ENCODE measurements at places on chromosomes 16 and 17.

DNA sequence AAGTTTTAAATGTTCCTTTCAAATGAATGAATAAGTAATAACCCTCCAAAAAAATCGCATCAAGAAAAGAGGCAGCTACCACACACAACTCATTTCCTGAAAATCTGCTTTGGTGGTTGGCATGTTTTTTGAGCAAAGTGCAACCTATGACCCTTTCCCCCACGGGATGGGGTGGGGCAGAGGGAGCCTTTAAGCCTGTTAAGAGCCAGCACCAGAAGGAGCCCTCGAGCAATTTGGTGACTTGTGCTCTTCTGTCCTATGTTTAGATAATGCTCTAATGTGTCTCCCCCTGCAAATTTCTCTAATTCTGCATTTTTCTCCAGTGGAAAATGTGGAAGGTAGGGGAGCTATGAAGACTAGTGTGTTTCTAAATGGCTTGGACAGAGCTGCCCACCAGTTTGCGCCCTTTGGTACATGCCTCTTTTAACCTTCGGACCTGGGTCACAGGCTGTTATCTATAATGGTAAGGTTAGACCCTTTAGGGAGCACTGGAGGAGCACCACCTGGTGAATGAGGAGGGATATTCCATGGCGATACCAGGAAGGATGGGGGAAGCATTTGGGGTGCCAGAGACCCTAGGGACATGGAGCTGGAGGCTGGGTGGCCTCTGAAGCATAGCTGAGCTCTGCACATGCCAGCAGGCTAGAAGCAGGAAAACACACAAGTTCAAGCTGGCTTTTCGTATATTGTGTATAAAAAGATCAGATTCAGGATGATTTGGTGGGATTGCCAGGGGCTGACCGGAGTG lies 1.6 kb downstream of the PYCARD start:
- DNase-seq = no peak

DNA sequence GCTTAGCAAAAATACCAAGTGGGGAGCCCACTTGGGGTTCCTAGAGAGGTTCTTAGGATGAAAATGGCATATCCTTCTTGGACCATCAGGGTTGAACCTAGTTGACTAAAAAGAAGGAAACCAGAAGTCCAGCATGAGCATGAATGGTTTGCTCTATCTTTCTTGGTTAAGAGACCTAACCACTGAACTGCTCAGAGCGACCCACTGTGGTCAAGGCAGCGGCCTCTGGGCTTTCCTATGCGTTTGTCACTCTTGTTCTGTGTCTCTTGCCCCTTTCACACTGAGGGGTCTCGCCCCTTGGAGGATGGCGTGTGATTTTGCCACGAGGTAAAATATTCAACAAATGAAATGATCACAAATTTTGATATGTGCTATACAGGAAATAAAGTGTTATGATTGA lies 526 bp upstream of the BORCS6 start:
- no peak for DNase-seq

DNA sequence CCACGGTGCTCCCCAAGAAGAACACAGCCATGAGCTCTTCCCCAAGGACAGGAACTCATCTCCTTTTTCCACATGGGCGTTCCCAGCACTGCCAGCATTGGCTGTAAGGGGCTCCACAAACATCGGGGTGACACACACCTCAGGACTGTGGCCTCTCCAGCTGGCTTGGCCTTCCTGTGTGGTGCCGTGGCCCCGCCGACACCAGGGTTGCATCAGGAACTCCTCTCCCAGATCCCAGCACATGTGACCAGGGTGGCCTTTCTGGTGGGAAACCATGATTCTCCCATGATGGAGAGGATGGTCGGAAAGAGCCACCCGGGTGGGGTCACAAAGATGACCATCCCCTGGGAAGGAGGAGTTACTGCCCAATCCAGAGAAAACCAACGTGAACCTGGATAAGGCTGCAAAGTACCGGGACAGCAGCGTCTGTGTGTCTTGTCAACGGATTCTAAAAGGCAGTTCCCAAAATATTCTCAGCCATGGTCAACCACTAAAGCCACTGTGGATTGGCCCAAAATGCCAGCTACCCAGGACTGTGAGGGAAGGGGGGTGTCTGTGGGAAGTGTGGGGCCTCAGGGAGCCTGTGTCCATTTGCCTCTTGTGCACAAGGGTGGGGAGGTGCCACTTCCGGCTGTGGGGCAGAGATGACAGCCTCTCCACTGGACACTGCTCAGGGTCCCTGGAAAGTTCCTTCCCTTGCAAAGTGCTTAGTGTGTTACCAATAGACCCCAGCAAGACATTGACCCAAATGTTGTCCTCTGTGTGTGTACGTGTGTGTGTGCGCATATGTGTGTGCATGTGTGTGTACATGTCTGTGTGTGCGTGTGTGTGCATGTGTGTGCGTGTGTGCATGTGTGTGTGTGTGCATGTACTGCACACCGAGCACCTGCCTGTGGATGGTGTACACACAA lies 78.0 kb upstream of the CBX4 start:
- no peak for DNase-seq

DNA sequence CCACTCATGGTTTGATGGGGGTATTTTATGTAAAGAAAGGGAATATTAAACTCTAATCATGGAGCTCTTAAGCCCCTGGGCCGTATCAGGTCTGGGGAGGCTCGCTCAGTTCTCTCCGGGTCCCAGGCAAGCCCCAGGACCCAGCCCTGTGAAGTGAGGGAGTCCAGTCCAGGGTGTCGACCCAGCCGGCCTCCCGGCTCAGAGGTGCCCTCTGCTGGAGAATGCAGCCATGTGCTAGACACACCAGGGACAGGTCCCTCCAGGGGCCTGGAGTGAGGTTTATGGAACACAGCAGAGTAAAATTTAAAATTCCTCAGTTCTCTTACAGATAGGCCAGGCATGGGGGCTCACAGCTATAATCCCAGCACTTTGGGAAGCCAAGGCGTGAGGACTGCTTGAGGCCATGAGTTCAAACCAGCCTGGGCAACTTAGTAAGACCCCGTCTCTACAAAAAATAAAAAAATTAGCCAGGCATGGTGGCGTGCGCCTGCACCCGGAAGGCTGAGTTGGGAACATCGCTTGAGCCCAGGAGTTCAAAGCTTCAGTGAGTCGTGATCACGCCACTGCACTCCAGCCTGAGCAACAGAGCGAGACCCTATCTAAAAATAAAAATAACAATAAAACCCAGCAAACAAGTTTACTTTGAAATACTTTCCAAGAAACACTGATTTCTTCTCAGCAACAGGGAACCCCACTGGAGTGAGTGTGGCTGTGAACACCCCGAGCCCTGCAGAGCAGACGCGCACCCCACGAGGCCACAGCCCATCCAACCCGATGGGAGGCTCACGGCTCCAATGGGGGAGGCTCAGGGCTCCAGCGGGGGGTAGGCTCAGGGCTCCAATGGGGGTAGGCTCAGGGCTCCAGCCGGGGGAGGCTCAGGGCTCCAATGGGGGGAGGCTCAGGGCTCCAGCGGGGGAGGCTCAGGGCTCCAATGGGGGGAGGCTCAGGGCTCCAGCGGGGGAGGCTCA lies 72.2 kb downstream of the ZNF778 start:
- DNase-seq = no peak

GRCh38 chr16:12898551-12898950 lies 2.8 kb upstream of the SHISA9 start:
- DNase-seq = no peak

GRCh38 chr16:79792076-79792475 lies 191.5 kb upstream of the MAF start:
- no peak for DNase-seq

- DNase-seq = no peak
These were observed 82.0 kb upstream of the NKD1 start for GRCh38 chr16:50466170-50466569.

GRCh38 chr17:62093188-62094155 lies 28.4 kb upstream of the MED13 start:
- DNase-seq = peak; percentile 87

DNA sequence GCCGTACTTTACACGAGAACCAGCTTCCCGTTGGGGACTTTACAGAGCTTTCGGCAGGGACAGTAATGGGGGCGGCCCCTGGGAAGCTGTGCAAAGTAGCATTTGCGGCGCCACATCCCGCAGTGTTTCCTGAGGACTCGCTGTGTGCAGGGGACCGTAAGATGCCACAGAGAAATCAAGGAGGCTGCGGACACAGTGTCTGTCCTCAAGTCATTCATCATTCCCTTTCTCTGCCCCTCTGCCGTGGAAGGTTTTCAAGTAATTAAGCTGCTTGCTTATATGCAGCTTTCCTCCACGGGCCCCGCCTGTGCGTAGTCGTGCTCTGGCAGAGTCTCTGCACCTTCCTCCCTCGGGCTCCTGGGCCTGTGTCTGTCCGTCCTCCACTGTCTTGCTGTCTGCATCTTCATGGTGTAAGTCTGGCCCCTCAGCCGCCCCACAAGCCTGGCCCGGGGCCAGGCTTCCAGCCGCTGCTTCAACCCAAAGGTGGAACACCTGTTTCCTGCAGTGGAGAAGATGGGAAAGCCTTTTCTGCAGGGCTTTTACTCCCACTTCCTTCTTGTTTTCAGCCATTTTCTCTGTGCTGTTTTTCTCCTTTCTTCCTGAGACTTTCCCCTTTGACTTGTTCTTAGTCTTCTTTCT lies 216.9 kb upstream of the CHMP6 start:
- no peak for DNase-seq

DNA sequence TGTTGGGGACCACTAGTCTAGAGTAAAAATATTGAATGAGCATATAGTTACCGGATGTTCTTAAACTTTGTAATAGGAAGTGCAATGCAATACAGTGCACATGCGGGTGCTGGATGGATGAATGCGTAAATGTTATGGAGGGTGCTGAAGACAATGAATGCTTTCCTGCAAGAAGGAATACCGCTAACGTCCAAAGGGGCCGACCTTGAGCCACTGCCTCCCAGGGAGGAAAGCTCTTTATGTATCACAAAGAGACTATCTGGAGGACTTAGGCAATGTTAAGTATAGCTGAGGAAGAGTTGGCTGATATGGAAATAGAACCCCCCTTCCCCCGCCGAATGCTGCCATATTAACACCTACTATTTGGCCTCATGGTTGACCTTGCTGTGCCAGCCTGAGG lies 27.5 kb upstream of the SHCBP1 start:
- DNase-seq = no peak

DNA sequence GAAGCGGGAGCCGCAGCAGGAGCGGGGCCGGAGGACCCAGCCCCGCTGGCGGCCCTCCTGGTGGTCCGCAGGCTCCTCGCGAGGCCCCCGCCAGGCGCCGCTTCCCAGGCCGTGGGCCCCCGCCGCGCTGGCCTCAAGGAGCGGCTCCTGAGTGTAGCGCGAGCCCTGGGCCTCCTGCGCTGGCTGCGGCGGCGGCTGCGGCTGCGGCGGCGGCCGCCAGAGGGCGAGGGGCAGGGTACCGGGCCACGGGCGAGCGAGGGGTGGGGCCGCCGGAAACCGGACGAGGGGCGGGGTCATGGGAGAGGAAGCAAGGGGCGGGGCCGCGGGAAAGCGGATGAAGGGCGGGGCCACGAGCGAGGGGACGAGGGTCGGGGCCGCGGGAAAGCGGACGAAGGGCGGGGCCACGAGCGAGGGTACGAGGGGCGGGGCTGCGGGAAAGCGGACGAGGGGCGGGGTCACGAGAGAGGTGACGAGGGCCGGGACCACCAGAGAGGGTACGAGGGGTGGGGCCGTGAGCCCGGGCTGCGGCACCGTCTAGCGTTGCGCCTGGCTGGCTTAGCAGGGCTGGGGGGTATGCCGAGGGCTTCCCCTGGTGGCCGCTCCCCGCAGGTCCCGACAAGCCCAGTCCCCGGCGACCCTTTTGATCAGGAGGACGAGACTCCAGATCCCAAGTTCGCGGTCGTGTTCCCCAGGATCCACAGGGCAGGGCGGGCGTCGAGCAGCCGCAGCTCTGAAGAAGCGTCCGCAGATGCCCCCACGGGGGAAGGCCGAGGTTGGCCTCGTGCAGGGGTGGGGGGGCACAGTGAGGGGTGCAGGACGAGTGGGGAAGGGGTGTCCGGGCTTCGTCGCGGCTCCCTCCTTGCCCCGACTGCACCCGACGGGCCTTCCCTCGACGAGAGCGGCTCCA lies 1.7 kb downstream of the MYO15B start:
- peak; percentile 8 for DNase-seq

GRCh38 chr17:153851-154250 lies 16.5 kb downstream of the SCGB1C2 start:
- no peak for DNase-seq

DNA sequence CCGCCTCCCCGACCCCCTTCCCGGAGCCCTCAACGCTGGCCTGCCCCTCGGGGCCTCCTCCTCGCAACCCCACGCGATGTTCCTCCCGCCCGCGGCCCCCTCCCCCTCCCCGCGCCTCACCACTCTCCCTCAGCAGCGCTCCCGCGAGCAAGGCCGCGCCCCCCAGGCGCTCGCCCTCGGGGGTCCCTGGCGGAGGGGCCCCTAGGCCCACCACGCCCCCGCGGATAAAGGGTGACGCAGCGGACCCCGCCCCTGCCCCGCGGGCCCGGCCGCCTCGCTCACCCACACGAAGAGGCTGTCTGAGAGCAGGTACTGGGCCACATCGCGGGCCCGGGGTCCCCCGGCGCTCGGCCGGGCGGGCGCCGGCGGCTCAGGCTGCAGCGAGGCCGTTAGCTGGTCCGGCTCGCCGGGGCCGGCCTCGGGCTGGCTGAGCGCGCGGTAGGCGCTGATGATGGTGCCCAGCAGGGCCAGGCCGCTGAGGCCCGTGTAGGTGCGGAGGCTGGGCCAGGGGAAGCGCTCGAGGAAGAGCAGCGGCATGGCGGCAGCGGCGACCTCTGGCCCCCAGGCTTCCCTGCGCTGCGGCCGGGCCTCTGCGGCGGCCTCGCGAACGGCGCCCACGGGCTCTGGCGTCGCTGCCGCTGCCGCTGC lies 430 bp downstream of the AMFR start:
- DNase-seq = no peak

DNA sequence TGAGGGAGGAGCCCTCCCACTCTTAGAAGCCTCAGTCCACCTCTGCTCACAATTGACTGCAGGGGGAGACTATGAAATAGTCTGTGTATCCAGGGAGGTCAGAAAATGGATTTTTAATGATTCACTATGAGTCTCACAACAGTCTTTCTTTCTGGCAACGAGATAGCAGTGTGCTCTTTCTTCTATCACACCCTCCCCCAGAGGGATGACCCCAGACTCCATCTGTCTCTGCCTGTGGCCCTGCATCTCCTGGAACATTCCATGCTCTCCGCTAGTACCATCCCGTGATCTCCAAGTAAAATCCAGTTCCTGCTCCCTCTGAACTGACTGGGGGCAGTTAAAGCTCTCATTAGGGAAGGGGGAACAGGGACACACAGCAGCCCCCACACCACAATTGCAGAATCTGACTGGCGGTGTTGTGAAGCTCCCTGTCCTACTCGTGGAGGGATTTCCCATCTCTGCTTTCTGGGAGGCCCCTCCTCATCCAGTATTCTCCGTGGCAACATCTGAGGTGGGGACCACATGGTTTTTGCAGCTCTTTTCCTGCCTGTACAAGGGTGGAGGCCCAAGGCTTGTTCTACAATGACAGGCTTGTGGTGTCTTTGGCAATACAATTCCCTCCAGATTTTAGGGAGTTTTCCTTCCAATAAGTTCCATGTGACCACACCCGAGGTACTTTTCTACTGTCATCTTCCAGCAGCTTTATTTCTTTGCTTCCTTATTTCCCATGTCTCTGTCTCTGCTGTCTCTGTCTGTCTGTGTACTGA lies 19.4 kb downstream of the NATD1 start:
- no peak for DNase-seq

GRCh38 chr17:76452660-76453430 lies at the start of gene UBE2O:
Gene UBE2O (minus strand): TSS chr17:76453152. CDS start chr17:76453141, 11 bp downstream.
- DNase-seq = no peak
